ENCODE measurements at places on chromosomes 11 and 22.

DNA sequence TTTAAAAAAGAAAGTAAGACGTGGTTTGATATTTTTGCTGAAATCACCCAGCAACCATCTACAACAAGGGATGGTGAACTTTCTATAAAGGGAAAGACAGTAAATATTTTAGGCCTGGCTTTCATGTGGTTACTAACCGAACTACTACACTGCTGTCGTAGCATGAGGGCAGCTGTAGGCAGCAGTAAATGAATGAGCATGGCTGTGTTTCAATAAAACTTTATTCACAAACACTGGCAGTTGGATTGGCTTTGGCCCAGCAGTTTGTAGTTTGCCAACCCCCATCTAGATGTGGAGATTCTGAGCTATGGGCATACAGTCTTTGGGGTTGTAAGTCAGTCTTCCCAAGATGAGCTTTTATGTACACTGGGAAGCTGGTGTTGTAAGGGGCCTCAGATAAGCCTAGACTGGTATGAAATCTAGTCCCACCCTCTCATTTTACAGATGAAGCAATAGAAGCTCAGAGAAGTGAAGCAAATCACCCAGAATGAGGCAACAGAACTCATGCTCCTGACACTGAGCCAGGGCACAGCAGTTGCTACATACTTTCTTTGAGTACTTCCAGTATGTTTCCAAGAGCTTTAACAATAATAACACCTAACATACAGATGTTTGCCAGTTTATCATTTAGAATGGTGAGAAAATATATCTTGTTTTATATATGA is 204.4 kb downstream of the ADAMTS15 start:
- DNase-seq: no peak

GRCh38 chr11:132126973-132127899 is 756.8 kb downstream of the NTM start:
- DNase-seq: no peak

DNA sequence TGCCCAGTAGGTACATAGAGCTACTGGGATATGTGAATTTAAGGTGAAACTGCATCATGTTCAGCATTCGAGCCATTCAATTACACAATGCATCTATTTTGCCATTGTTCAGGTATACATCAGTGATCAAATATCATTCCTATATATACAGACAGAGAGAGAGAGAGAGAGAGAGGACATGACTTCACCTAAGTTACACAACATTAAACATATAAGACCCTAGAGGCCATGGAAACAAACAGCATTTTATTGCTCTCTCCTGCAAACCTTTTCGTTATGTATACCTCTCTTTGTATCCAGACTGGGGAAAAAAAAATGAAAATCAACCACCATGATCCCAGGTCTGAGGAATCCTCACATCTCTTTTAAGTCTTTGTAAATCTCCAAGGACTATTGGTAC is 1829.1 kb downstream of the LRRC4C start:
- no peak for DNase-seq

GRCh38 chr11:94550513-94550912 is 6.8 kb downstream of the FUT4 start:
- peak; percentile 58 for DNase-seq

DNA sequence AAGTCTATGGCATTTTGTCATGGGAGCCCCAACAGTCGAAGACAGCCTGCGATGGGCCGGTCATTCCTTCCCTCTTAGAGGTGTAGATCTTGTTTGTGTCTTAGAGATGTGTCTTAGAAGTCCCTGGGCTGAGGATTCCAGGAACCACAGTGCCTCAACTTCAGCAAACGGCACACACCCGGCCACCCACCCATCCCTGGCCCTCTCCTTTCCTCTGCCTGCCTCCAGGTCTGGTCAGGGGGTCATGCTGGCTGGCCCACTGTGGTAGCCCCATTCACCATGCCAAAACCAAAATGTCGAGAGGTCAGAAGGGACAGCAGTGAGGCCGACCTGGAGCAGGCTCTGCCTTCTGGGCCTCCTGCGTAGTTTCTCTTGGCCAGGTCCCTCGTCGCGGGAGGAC is 857.9 kb downstream of the TBC1D22A start:
- DNase-seq: no peak

DNA sequence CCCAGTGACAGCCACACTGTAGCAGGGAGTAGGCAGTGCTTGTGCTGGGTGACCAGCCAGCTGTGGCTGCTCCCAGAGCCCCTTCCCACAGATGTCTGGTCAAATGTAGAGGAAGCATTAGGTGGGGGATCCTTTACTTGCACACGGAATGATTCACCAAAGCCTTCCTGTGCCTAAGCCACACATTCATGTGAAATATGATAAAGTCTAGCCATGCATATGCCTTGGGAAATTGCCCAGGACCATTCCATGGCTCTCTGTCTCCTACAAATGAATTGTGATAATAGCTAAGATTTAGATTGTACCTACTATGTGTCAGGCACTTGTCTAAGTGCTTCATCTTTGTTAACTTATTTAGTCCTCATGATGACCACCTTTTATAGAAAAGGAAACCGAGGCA is 217.5 kb upstream of the E2F8 start:
- no peak for DNase-seq

- DNase-seq: no peak
These were observed 37.1 kb upstream of the THY1 start for GRCh38 chr11:119460097-119460496.

Data from GF-D8 (cell line).